Lower lobe of right lung (tissue), 2 donors: ENCODE measurements at places on chromosomes 16 and 17. TPM values are rescaled to one million over a fixed set of nuclear protein-coding genes. Genes with fewer than 3 reads are reported as not detected.

Gene CFAP52
- 11.0 TPM for total RNA-seq

Gene SLC5A11
- total RNA-seq, result 0.27 TPM

Gene GRB7
- total RNA-seq, result 34.5 TPM

Gene SYCE1L
- 2.6 TPM for total RNA-seq

Gene KRT25
- total RNA-seq, result not detected

Gene HSBP1
- 105 TPM for total RNA-seq

Gene KRTAP2-3
- not detected for total RNA-seq

Gene CCL16
- 0.50 TPM for total RNA-seq

Gene CCL17
- 2.8 TPM for total RNA-seq

Gene QPRT
- 11.0 TPM for total RNA-seq

Gene HEATR9
- total RNA-seq, result 0.21 TPM
